ENCODE measurements at places on chromosomes 4 and X.

GRCh38 chr4:78811034-78811433, 34.9 kb downstream of the BMP2K start:
- no peak for DNase-seq

GRCh38 chrX:150421816-150422215, 58.7 kb downstream of the MAMLD1 start:
- DNase-seq, result no peak

GRCh38 chr4:30943356-30943755, 223.2 kb downstream of the PCDH7 start:
- no peak for DNase-seq

GRCh38 chr4:115222061-115222460, 108.6 kb upstream of the NDST4 start:
- no peak for DNase-seq

GRCh38 chr4:151885123-151885522, 124.3 kb upstream of the GATB start:
- DNase-seq, result no peak

DNA sequence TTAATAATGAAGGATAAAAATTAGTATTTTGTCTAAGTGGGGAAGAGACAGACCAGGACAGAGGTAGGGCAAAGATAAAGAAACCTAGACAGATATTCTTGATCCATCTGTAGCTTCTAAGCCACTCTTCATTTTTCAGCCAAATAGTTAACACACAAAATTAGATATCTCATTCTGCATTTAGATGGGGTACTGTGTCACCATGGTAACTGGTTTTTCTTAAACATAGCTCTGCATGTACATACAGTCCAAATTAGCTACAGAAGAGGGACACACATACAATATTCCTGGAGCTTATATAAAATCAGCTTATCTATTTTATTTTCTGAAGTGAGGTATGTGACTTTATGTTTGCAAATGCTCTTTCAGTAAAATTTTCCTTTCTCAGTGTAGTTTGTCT, 393.7 kb downstream of the PPP3CA start:
- DNase-seq, result no peak

- no peak for DNase-seq
These were observed 33.5 kb upstream of the SCRG1 start for GRCh38 chr4:173432430-173432829.

GRCh38 chrX:19842542-19842941, 44.9 kb downstream of the SH3KBP1 start:
- DNase-seq, result no peak

DNA sequence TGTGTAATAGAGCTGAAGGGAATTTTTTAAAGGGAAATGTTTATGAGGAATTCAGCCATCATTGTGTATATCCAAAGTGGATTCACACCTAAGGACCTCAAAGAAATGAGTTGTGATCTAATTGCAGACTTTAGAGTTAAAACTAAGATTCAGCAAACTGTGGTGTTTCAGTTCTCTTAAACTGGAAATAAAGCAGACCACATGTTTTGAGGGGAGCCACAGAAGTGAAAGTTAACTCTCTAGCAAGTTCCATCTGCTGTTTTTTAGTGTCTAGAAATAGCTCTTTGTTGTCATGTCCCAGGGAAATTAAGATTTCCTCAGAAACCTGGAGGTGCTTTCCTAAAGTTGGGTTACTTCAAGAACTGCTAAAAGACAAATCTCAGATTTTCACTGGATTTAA, 97.3 kb upstream of the DDX3X start:
- no peak for DNase-seq

- no peak for DNase-seq
These were observed 97.3 kb downstream of the GEMIN8 start for GRCh38 chrX:13932416-13932815.

Measured in hepatocyte (in vitro differentiated cells).